Stomach (tissue), 19 donors: ENCODE measurements at places on chromosomes 12 and 14. TPM values are rescaled to one million over a fixed set of nuclear protein-coding genes. Genes with fewer than 3 reads are reported as not detected.
A peak's percentile ranks its signal among the peaks of the same experiment; 100 is the strongest.

The DENR gene
- total RNA-seq: 36.0 TPM

- no peak for DNase-seq
- no peak overlapping the region for H3K27ac ChIP-seq
- no peak overlapping the region for H3K4me3 ChIP-seq
- H3K36me3 ChIP-seq: no peaks in the 10 kb centered on the region
Measured at GRCh38 chr12:26130728-26131127, 5.9 kb upstream of the BHLHE41 start.

The KLHL33 gene
- total RNA-seq: 0.37 TPM

The KRT8 gene
- 566 TPM for total RNA-seq

The TEAD4 gene
- not detected for total RNA-seq

- H3K27me3 ChIP-seq: no peaks in the 10 kb centered on the region
- H3K27ac ChIP-seq: no peak overlapping the region
- no peaks in the 10 kb centered on the region for H3K36me3 ChIP-seq
- no peaks in the 10 kb centered on the region for H3K4me1 ChIP-seq
- H3K4me3 ChIP-seq: no peak overlapping the region
Measured at GRCh38 chr12:44127966-44128710, 292.3 kb downstream of the TMEM117 start.

The OAS2 gene
- total RNA-seq: 21.4 TPM

GRCh38 chr12:126668961-126669360 is 1598.0 kb upstream of the TMEM132C start:
- H3K27ac ChIP-seq: no peak overlapping the region
- no peak for DNase-seq
- no peaks in the 10 kb centered on the region for H3K27me3 ChIP-seq
- H3K4me1 ChIP-seq: no peaks in the 10 kb centered on the region
- no peaks in the 10 kb centered on the region for H3K36me3 ChIP-seq

- no peak overlapping the region for H3K4me3 ChIP-seq
- H3K27me3 ChIP-seq: no peaks in the 10 kb centered on the region
- no peaks in the 10 kb centered on the region for H3K36me3 ChIP-seq
- H3K27ac ChIP-seq: no peak overlapping the region
Measured at GRCh38 chr14:98931911-98932310, 340.1 kb downstream of the BCL11B start.

GRCh38 chr14:31166271-31166561 is 41.4 kb downstream of the HECTD1 start:
- no peak for DNase-seq
- peaks cover 29% of the 10 kb centered on the region for H3K4me1 ChIP-seq
- peaks cover 91% of the 10 kb centered on the region for H3K36me3 ChIP-seq
- no peaks in the 10 kb centered on the region for H3K27me3 ChIP-seq
- peak overlapping the region; percentile 70 for H3K27ac ChIP-seq
- H3K4me3 ChIP-seq: no peak overlapping the region

DNA sequence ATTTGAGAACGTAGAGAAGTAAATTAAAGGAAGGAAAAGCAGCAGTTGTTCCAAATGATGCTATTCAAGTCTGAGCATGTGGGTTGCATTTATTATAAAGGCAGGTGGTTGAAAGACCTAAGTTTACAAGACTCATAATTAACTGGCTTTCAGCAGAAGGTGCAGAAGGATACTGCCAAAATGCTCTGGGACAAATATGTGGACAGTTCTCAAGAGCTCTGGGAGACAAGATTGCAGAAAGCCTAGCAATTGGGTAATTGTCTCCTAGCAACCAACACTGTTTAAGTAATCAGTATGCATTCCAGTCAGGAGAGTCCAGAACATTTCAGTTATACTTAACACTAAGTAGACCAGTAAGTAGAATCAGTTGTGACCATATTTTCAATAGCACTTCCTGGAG is 131.5 kb downstream of the GPR135 start:
- H3K4me1 ChIP-seq: peaks cover 5% of the 10 kb centered on the region
- H3K4me3 ChIP-seq: no peak overlapping the region
- H3K27ac ChIP-seq: peak overlapping the region; percentile 82
- DNase-seq: no peak
- H3K36me3 ChIP-seq: peaks cover 11% of the 10 kb centered on the region

DNA sequence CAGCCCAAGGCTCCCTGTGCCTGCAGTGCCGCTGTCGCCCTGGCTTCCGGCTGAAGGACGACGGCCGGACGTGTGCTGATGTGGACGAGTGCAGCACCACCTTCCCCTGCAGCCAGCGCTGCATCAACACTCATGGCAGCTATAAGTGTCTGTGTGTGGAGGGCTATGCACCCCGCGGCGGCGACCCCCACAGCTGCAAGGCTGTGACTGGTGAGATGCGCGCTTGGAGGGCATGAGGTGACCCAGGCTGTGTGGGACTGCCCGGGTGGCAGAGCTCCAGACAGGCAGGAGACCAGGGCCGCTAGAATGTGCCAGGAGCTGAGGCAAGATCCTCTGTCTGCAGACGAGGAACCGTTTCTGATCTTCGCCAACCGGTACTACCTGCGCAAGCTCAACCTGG is 19.6 kb upstream of the NXPH4 start:
- no peaks in the 10 kb centered on the region for H3K4me1 ChIP-seq
- H3K36me3 ChIP-seq: peaks cover 100% of the 10 kb centered on the region
- DNase-seq: no peak
- no peak overlapping the region for H3K4me3 ChIP-seq
- H3K27me3 ChIP-seq: no peaks in the 10 kb centered on the region

DNA sequence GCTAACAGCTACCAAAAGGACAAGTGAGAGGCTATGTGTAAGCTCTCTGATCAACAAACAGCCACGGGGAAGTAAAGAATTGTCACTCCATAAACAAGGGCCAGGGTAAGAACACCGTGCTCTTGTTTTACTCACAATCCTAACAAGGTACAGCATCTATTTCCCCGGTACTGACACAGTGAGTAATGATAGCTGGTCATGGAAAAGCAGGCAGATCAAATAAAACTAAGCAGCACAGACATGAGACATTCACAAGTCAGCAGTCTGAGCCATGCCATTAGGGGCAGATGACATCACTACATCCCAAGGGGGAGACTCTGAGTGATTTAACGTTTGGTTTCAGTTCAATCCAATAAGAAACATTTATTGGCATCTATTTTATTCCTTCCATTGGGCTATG is 54.4 kb downstream of the ARL6IP4 start:
- no peak overlapping the region for H3K4me3 ChIP-seq
- H3K27ac ChIP-seq: no peak overlapping the region
- H3K27me3 ChIP-seq: no peaks in the 10 kb centered on the region

- H3K4me3 ChIP-seq: no peak overlapping the region
- H3K27me3 ChIP-seq: no peaks in the 10 kb centered on the region
- peaks cover 66% of the 10 kb centered on the region for H3K36me3 ChIP-seq
- peak overlapping the region; percentile 34 for H3K27ac ChIP-seq
Measured at GRCh38 chr12:112096667-112097066, 11.9 kb downstream of the NAA25 start.

The FAIM2 gene
- 2.2 TPM for total RNA-seq

- no peak for DNase-seq
- H3K4me1 ChIP-seq: no peaks in the 10 kb centered on the region
- H3K27me3 ChIP-seq: no peaks in the 10 kb centered on the region
- no peaks in the 10 kb centered on the region for H3K36me3 ChIP-seq
- no peak overlapping the region for H3K27ac ChIP-seq
Measured at GRCh38 chr14:75757644-75758402, 96.8 kb downstream of the TTLL5 start.

GRCh38 chr14:106460916-106461315 is 934.5 kb downstream of the TMEM121 start:
- H3K4me3 ChIP-seq: no peak overlapping the region
- no peak overlapping the region for H3K27ac ChIP-seq
- DNase-seq: no peak
- H3K36me3 ChIP-seq: no peaks in the 10 kb centered on the region

The KCNA5 gene
- 5.0 TPM for total RNA-seq

- H3K4me3 ChIP-seq: peak within 1 kb of the TSS; percentile 65
- H3K4me1 ChIP-seq: peaks cover 48% of the 10 kb centered on the region
- peaks cover 34% of the 10 kb centered on the region for H3K27me3 ChIP-seq
Measured at GRCh38 chr14:73237219-73237785, at the start of gene PAPLN. Gene PAPLN, plus strand, starts transcription at chr14:73237506. Its CDS starts 2,273 bp downstream, at chr14:73239779.

GRCh38 chr14:54854181-54854580 is 48.4 kb downstream of the GCH1 start:
- H3K4me3 ChIP-seq: no peak overlapping the region
- peaks cover 2% of the 10 kb centered on the region for H3K36me3 ChIP-seq
- no peak for DNase-seq
- H3K27me3 ChIP-seq: no peaks in the 10 kb centered on the region
